Liver (tissue), 10 donors: ENCODE measurements at places on chromosomes 2 and 18. TPM values are rescaled to one million over a fixed set of nuclear protein-coding genes. Genes with fewer than 3 reads are reported as not detected.

- H3K36me3 ChIP-seq = peaks cover 8% of the 10 kb centered on the region
- H3K27ac ChIP-seq = no peak overlapping the region
- no peak overlapping the region for H3K4me3 ChIP-seq
Observed at GRCh38 chr2:191276792-191277465, 31.7 kb downstream of the MYO1B start.

DNA sequence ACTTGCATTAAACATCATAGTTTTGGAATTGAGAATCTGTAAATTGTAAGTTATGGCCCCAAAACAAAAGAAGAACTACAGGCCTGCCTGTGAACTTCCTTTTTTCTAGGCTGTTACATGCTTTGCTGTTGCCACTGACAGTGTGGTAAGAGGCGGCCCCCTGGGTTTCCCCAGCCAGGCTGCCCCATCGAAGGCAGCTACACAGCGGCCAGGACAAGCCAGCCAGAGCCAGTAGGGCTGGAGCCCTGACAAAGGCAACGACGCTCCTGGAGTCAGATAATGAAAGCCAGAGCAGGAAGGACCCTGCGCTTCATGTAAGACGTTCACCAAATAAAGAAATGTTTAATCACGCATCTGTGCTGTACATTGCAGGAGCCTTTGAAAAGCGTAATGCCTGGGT, 55.0 kb downstream of the ANKRD44 start:
- H3K4me1 ChIP-seq = no peaks in the 10 kb centered on the region
- H3K36me3 ChIP-seq = no peaks in the 10 kb centered on the region
- H3K27ac ChIP-seq = peak overlapping the region; percentile 55
- no peaks in the 10 kb centered on the region for H3K27me3 ChIP-seq
- peak; percentile 40 for DNase-seq

DNA sequence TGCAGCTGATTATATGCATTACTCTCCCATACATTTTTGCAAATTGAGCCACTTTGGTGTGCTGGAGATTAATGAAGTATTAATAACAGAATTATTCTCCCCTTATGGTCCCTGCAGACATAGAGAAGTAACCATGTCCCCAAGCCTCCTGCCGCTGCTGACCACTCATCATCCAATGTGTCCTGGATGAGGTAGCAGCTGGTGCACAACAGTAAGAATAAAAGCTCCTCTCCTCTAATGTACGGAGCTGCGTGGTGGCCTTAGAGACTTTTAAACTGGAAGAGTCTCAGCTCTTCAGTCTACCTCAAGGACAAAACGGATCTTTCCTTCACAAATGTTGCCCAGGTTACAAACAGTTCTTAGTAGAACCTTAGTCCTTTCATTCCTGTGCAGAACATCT, 37.7 kb downstream of the TPO start:
- no peaks in the 10 kb centered on the region for H3K4me1 ChIP-seq
- H3K27me3 ChIP-seq = no peaks in the 10 kb centered on the region
- no peak for DNase-seq
- H3K4me3 ChIP-seq = no peak overlapping the region
- no peaks in the 10 kb centered on the region for H3K36me3 ChIP-seq
- H3K27ac ChIP-seq = no peak overlapping the region

- DNase-seq = no peak
- H3K4me3 ChIP-seq = no peak overlapping the region
- H3K27me3 ChIP-seq = peaks cover 3% of the 10 kb centered on the region
- H3K36me3 ChIP-seq = no peaks in the 10 kb centered on the region
Observed at GRCh38 chr18:65754121-65754520, 3.3 kb downstream of the CDH7 start.

- no peaks in the 10 kb centered on the region for H3K27me3 ChIP-seq
- no peaks in the 10 kb centered on the region for H3K36me3 ChIP-seq
- no peak for DNase-seq
- H3K27ac ChIP-seq = no peak overlapping the region
- H3K4me1 ChIP-seq = no peaks in the 10 kb centered on the region
Observed at GRCh38 chr18:41849632-41850031, 105.4 kb upstream of the PIK3C3 start.

- no peak overlapping the region for H3K27ac ChIP-seq
- no peak overlapping the region for H3K4me3 ChIP-seq
- H3K4me1 ChIP-seq = no peaks in the 10 kb centered on the region
- DNase-seq = no peak
- no peaks in the 10 kb centered on the region for H3K36me3 ChIP-seq
Observed at GRCh38 chr18:44876755-44877154, 196.1 kb downstream of the SETBP1 start.

DNA sequence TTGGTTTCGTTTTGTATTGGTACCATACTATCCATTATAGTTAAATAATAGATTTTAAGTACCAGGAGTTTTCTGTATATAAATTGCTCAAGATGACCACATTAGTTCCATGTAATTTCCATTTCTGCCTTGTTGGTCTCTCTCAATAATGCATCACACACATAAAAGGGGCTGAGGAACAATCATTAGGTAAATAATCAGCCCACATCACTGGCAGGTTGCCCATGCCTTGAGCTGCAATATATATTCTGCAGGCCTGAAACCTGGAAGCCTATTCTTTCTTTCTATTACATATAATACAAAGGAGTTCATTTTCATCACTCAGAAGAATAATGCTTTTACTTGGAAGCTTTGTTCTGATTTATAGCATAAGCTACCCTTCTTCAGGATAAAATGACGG, 616.1 kb upstream of the PKDCC start:
- H3K27ac ChIP-seq = no peak overlapping the region
- H3K4me1 ChIP-seq = no peaks in the 10 kb centered on the region
- H3K4me3 ChIP-seq = no peak overlapping the region
- no peak for DNase-seq
- H3K36me3 ChIP-seq = no peaks in the 10 kb centered on the region
- H3K27me3 ChIP-seq = no peaks in the 10 kb centered on the region

DNA sequence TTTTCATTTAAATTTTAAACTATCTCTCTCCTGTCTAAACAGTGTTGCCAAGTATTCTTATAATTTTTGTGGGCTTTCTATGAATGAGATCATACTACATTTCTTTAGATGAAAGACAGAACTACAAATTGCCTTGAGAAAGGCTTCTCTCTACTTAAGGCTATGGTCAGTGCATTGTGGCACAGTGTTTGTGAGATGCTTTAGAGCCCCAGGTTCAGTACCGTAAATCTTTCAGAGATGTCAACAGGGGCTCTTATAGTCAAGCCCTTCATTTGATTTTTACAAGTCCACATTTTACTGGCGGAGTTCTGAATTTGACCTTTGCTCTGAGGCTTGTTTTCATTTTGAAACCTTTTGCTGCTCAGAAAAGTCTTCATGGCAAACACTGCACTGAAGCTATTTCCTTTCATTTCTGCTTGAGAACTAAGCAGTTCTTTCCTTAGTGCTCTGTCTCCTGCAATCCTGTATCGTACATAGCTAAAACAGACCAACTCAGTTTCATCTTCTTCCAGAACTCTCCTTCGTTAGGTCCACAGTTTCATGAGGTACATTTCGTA, 175.2 kb downstream of the NYAP2 start:
- H3K27me3 ChIP-seq = no peaks in the 10 kb centered on the region
- DNase-seq = no peak
- H3K36me3 ChIP-seq = no peaks in the 10 kb centered on the region
- H3K4me3 ChIP-seq = no peak overlapping the region

- no peak overlapping the region for H3K4me3 ChIP-seq
- no peak for DNase-seq
- H3K36me3 ChIP-seq = peaks cover 27% of the 10 kb centered on the region
- no peaks in the 10 kb centered on the region for H3K27me3 ChIP-seq
Observed at GRCh38 chr2:46371854-46372253, 74.6 kb downstream of the EPAS1 start.

C2orf72 gene
- total RNA-seq = 74.8 TPM

CFAP221 gene
- 0.23 TPM for total RNA-seq

C18orf54 gene
- 0.42 TPM for total RNA-seq
